ENCODE measurements at places on chromosomes 1 and 21. TPM values are rescaled to one million over a fixed set of nuclear protein-coding genes. Genes with fewer than 3 reads are reported as not detected.

Gene CCDC17
- total RNA-seq = 2.6 TPM

Gene LYPLA2
- total RNA-seq = 14.7 TPM

Gene NBPF14
- total RNA-seq = 23.0 TPM

Gene ATP1B1
- total RNA-seq = 4.7 TPM

All from mononuclear cell (primary cell).